ENCODE measurements at places on chromosomes 6 and 20.

GRCh38 chr6:136501514-136501913 is 48.7 kb downstream of the MAP7 start:
- DNase-seq = no peak

GRCh38 chr20:934186-934840 is 18.2 kb upstream of the ANGPT4 start:
- DNase-seq = no peak

- DNase-seq = no peak
These were observed 151.6 kb downstream of the PRIM2 start for GRCh38 chr6:57469072-57469471.

- no peak for DNase-seq
These were observed 150.4 kb downstream of the C6orf58 start for GRCh38 chr6:127727260-127727953.
